Mammary epithelial cell (primary cell): ENCODE measurements at places on chromosomes 7 and 10. TPM values are rescaled to one million over a fixed set of nuclear protein-coding genes. Genes with fewer than 3 reads are reported as not detected.

DNA sequence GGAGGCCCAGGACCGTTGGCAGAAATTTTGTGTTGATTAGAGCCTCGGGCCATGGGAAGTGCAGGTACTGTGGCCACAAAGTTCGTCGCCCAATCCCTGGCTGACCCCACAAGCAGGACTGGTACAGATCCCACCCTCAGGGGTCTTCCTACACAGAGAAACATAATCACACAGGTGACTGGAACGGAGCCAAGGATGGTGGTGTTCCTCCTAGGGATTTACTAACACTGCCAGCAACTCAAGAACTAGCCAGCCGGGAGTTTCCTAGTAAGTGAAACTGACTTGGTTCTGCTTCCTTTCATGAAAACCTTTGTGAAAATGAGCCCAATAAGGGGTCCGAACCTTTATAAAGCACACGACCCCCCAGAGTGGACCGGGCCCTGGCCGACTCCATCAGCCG lies 5.7 kb downstream of the CUX1 start:
- no peak for DNase-seq

- no peak for DNase-seq
Measured at GRCh38 chr7:100895956-100896731, 456 bp upstream of the ACHE start.

DNA sequence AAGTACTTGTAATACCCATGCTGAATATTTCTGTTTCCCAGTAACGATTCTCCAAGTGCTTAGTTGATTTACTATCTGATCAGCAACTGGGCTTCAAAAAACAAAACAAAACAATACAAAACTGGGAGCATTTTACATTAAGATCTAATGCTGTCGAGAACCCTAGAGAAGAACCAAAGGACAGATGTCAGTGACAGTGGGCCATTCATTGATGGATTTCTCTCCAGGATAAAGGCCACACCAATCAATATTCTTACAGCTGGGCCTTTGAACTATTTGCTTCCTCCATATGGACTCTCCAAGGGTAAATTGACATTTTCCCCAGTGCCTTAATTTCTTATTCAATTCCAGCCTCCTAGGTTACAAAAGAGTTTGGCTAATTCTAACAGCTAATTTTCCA lies 217.5 kb downstream of the ADAM12 start:
- no peak for DNase-seq

- DNase-seq: peak; percentile 87
Measured at GRCh38 chr10:32961895-32962369, 3.9 kb upstream of the ITGB1 start.

Gene CPA5
- polyA plus RNA-seq: 0.75 TPM

Gene MPP7
- 3.5 TPM for polyA plus RNA-seq
